ENCODE measurements at places on chromosomes 7 and 10.
A peak's percentile ranks its signal among the peaks of the same experiment; 100 is the strongest.

- no peak for DNase-seq
Measured at GRCh38 chr10:86512137-86512536, 9.5 kb downstream of the WAPL start.

DNA sequence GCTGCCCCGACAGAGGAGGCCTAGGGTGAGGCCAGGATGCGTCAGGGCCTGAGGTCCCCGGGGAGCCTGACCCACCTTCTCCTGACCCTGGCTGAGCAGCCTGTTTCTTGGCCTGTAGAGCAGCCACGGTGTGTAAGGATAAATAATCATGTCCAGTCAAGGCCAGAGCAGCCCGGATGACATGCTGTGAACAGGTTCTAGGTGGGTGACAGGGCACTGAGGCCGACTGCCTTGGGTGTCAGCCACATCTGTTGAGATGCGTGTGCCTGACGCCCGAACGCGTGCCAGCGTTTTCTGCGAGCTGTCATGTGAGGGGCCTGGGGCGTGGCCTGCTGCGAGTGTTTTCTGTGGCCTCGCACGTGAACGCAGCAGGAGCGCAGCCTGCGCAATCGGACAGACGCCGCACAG, 118.3 kb downstream of the FAM53B start:
- DNase-seq, result no peak

- DNase-seq, result peak; percentile 79
Measured at GRCh38 chr10:5629303-5630111, 36.9 kb downstream of the ASB13 start.

GRCh38 chr7:117564080-117564479, 84.3 kb downstream of the CFTR start:
- no peak for DNase-seq

GRCh38 chr10:70507966-70508365, 29.4 kb downstream of the PALD1 start:
- DNase-seq, result no peak

Data from iPS DF 6.9 (cell line).